ENCODE measurements at places on chromosomes 13 and 19. TPM values are rescaled to one million over a fixed set of nuclear protein-coding genes. Genes with fewer than 3 reads are reported as not detected.
A peak's percentile ranks its signal among the peaks of the same experiment; 100 is the strongest.

Gene LILRB2
- total RNA-seq, result not detected

Gene NPHS1
- total RNA-seq, result not detected

Gene PALM3
- 0.17 TPM for total RNA-seq

Gene BORA
- total RNA-seq, result 16.3 TPM

Gene HSH2D
- 0.92 TPM for total RNA-seq

Gene SLITRK5
- under 0.01 TPM for total RNA-seq

Gene CD209
- not detected for total RNA-seq

Gene JSRP1
- total RNA-seq, result 3.5 TPM

Gene KCNC3
- 0.07 TPM for total RNA-seq

Gene FGF21
- not detected for total RNA-seq

Gene CNFN
- total RNA-seq, result 5.0 TPM

Gene FFAR1
- 0.06 TPM for total RNA-seq

Gene NLRP11
- not detected for total RNA-seq

GRCh38 chr19:47660435-47660832 lies 51.5 kb downstream of the BICRA start:
- no peak for DNase-seq

DNA sequence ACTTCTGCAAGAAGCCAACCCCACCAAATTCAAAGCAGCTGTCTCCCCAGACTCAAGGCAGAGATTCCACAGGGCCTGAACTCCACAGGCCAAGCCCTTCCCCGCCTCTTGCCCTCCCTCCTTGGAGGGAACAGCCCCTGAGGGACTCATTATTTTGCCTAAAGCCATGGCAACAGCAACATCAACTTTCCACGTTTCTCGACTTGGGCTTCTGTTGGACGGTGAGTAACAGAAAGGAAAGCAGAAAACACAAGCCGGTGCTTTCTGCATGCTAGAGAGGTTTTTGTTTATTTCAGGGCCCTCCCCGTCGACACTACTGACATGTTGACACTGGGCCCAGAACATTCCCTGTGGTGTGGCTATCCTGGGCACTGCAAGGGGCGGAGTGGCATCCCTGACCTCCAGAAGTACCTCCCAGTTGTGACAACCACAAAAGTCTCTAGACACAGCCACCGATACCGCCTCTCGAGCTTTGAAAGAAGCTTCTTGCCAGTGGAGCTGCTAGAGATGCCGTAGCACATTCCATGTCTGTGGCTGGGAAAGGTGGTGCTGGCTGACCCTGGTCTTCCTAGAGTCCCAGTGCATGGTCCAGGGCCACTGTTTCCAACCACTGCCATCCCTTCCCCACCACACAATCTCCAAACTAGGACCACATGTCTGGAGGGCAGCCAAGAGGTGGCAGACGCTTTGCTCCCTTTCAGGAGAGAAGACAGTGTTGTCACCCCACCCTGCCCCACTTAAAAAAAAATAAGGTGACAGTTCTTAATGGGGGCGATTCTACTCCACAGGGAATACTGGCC lies 12.8 kb downstream of the CAPS start:
- DNase-seq, result no peak

DNA sequence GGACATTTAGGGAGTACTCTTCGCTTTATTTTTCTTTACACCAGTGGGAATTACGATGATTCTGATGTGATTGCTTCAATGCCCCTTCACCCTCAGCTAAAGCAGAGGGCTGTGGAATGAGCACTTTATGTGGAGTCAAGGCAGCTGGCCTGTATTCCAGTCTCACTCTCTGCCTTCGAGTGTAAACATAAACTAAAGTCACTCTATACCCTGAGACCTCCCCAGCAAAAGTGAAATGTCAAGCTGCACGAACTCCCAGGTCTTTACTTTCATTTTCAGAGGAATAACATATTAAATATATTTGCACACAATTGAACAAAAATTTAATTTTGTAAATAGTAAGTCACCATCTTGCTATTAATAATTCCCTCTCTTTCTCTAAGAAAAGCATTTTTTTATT lies 557.1 kb downstream of the DACH1 start:
- DNase-seq, result no peak

GRCh38 chr19:14343286-14343685 lies 38.0 kb upstream of the ADGRE5 start:
- no peak for DNase-seq

GRCh38 chr13:103140001-103140671 lies 73.9 kb upstream of the SLC10A2 start:
- no peak for DNase-seq

DNA sequence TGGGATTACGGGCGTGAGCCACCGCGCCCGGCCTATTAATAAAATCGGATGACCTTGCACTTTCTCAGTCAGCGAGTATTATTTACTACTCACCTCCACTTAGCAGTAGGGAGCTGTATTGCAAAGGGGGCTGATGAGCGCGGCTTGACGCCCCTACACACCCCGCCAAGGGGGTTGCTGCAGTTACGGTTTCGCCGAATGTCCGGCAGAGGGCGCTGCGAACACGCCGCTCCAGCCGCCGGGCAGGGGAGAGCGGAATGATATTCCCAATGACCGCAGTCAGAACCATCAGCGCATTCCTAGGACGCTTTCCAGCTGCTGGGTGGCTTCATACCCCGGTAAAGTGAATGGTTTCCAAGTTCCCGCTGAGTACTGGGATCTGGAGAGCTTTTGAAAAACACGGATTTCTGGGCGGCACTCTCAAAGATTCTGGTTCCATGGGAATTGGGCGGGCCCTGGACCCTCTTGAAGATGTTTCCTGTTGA lies 30.0 kb upstream of the TPT1 start:
- DNase-seq, result no peak

DNA sequence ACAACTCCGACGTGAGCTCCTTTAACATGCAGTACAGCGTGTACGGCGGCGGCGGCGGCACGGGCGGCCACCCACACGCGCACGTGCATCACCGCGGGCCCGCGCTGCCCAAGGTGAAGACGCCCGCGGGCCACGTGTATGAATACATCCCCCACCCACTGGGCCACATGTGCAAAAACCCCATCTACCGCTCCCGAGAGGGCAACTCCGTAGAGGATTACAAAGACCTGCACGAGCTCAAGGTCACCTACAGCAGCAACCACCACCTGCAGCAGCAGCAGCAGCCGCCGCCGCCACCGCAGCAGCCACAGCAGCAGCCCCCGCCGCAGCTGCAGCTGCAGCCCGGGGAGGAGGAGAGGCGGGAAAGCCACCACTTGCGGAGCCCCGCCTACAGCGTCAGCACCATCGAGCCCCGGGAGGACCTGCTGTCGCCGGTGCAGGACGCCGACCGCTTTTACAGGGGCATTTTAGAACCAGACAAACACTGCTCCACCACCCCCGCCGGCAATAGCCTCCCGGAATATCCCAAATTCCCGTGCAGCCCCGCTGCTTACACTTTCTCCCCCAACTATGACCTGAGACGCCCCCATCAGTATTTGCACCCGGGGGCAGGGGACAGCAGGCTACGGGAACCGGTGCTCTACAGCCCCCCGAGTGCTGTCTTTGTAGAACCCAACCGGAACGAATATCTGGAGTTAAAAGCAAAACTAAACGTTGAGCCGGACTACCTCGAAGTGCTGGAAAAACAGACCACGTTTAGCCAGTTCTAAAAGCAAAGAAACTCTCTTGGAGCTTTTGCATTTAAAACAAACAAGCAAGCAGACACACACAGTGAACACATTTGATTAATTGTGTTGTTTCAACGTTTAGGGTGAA lies 6.6 kb downstream of the SLITRK5 start:
- no peak for DNase-seq

GRCh38 chr19:35074426-35075201 lies 33.1 kb downstream of the HPN start:
- no peak for DNase-seq

GRCh38 chr19:53965091-53965490 lies 2.4 kb downstream of the CACNG8 start:
- no peak for DNase-seq

GRCh38 chr19:16367261-16367683 lies 42.6 kb downstream of the KLF2 start:
- no peak for DNase-seq

DNA sequence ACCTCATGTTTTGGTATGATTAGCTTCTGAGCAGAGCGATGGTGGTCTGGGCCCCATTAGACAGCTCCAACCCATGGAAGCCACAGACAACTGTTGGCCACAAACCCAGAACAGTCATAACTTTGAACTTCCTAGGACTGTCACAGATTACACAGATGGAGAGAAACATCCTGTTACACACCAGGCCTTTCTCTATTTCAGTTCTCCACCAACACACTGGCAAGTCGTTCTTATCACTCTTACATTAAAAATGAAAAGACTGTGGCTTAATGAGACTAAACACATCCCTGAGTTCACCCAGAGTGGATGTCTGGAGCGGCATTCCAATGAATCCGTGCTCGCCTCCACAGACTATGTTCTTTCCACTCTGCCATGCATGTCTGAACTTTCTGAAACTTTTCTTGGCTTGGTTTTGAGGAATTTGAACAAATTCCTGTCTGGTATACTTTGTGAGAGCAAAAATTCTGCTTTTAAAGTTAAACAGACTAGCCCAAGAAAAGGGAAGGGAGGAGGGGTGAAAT lies 109.1 kb downstream of the NALCN start:
- no peak for DNase-seq

- no peak for DNase-seq
Measured at GRCh38 chr19:50833117-50833801, at the start of gene KLK15. TSS of gene KLK15 (minus strand) at chr19:50833574. CDS start at chr19:50831492, 2,082 bp downstream.

- DNase-seq, result no peak
Measured at GRCh38 chr19:44156475-44156874, 8.4 kb upstream of the ZNF226 start.

- no peak for DNase-seq
Measured at GRCh38 chr13:41554626-41555386, 97.5 kb downstream of the RGCC start.

GRCh38 chr13:23766283-23766682 lies 122.9 kb downstream of the MIPEP start:
- no peak for DNase-seq

GRCh38 chr13:20525144-20525600 lies 485 bp downstream of the CRYL1 start:
- DNase-seq, result no peak

- peak; percentile 29 for DNase-seq
Measured at GRCh38 chr19:2887391-2887914, 13.3 kb upstream of the ZNF57 start.

DNA sequence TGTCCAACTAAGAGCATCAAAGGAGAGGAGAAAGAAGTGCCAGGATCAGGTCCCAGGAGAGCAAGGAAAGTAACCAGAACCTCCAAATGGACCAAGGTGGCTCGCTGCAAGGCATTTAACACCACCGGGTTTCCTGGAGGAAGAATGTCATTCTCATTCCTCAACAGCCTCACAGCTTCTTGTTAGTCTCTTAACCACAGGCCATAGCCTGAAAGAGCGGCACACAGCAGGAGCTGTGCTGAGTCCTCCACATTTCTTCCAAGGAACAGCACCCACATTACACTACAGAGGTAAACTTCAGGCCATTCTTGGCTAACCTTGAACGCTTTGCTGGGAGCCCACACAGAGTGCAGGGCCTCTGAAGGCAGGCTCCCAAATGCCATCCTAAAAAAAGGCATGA lies 23.6 kb downstream of the DOCK9 start:
- DNase-seq, result no peak

DNA sequence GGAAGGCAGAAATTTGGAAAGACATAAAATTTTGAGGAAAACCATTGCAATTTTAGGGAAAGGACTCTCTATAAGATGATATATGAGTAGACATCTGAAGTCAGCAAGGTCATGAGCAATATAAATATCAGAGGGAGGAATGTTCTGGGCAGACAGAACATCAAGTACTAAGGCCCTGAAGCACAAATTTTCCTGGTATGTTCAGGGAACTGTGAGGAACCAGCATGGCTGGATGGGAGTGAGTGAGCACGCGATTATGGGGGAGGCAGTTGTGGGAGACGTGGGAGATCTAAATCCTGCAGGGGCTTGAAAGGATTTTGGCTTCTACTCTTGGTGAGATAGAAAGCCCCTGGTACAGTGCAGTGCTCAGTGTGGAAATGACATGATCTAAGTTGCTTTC lies 112.0 kb downstream of the TBC1D4 start:
- DNase-seq, result no peak

DNA sequence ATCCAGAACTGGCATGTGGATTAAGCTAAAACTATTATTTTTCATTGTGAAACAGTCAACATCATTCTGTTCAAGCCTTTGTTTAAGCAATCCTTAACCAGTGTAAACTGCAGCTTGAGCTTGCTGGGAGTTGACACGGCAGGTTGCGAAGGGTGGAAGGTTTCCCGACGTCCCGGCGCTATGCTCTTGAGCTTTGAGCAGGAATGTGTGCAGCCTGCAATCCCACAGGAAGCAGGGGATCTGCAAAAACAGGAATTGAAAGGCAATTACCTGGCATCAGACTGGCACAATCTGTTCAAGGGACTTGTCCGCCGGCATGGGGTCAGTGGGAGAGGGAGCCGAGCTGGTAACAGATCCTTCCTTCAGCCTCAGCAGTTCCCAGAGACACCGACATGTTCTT lies 586.7 kb upstream of the SGCG start:
- no peak for DNase-seq

GRCh38 chr13:69077267-69077666 lies 1030.4 kb upstream of the ATXN8OS start:
- no peak for DNase-seq

DNA sequence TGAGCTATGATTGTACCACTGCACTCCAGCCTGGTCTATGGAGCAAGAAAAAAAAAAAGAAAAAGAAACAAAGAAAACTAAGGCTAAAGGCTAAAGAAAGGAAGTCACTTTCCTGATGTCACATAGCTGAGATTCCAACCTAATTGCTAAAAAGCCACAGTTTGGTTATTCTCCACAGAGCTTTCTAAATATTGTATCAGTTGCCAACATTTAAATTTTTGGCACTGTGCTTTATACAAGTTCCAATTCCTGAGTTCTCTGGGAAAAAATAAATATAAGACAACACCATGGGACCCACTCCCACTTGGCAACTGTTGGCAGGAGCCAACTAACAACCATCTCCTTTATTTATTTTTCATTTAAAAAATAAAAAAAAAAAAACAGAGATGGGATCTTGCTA lies 11.2 kb upstream of the LYPD3 start:
- no peak for DNase-seq

- DNase-seq, result no peak
Measured at GRCh38 chr13:19591864-19592263, 30.5 kb upstream of the TPTE2 start.

GRCh38 chr13:98349731-98350305 lies 172.7 kb upstream of the RNF113B start:
- DNase-seq, result no peak

Data from epithelial cell of proximal tubule (primary cell).